H4 (cell line): ENCODE measurements at places on chromosomes 11 and 22. TPM values are rescaled to one million over a fixed set of nuclear protein-coding genes. Genes with fewer than 3 reads are reported as not detected.

Gene RIMBP3B
- total RNA-seq, result 0.27 TPM in 1 of 2 replicates, not detected in the other

DNA sequence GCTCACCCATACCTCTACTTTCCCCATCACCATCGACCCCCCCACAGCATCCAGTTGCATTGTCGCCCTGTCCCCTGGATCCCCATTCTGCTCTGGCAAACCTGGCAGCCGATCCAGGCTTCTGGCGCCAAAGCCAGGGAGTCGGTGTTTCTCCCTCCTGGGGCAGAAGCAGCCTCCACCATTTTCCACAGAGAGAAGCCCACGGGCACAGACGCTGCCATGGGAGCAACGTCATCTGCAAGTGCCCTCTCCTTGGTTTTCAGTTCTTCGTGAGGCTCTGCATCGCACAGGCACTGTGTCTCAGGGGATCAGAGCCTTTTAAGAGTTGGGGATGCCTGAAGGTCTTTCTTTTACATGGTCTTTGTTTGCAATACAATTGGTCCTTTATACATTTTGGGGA lies 2.3 kb downstream of the YPEL4 start:
- DNase-seq, result no peak

- no peak for DNase-seq
Measured at GRCh38 chr11:94418123-94418765, 17.0 kb upstream of the GPR83 start.

DNA sequence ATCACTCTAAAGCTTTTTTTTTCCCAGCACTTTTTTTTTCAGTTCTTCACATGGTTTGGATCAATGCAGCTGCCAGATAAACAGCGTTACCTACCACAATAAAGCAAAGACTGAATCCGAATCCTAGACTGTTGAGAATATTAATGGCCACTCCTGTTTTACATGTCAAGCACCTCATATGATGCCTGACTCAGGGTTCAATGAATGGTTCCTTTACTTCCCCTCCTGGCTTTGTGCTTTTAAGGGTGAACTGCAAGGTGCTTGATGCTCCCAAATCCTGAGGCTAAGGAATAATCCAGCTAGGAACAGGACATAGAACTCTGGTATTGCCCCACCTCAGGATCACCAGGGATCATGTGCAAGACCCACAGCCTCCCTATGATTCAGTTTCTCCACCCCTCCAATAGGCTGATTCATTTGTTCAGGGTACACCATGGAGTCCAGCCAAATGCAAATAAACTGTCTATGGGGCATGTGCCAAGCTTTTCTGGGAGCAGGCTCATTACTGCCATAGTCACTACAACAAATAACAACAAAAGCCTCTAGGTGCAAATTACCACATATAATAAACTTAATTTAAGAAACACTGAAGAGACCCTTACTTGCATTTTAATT lies 104.3 kb downstream of the GAB2 start:
- DNase-seq, result peak; percentile 41

DNA sequence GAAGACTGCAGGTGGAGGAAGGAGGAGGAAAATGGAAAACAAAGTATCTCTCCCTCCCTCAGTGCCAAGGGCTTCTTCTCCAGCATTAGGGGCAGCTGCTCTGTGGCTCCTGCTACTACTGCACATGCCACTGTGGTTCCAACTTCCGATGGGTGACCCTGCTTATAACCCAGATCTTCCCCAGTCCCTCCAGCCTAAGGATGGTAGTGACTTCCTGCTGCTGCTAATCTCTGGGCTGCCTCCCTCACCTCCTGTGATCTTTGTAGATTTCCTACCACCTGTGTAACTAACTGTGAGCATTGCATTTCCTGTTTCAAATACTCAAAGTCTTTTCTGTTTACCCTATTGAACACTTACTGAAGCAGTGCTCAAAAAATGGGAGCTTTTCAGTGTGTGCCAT lies 28.7 kb upstream of the TRPC6 start:
- DNase-seq, result no peak
